ENCODE measurements at places on chromosomes 1 and 21. TPM values are rescaled to one million over a fixed set of nuclear protein-coding genes. Genes with fewer than 3 reads are reported as not detected.

The KRTAP11-1 gene
- total RNA-seq: 3.2 TPM

The LORICRIN gene
- total RNA-seq: 731 TPM

The LCE2A gene
- total RNA-seq: 569 TPM

The KIRREL1 gene
- 19.6 TPM for total RNA-seq

The CD1E gene
- total RNA-seq: 6.2 TPM

The ASH1L gene
- total RNA-seq: 48.2 TPM

Data from lower leg skin (tissue), 4 donors.